Lower lobe of right lung (tissue), 2 donors: ENCODE measurements at places on chromosomes 6 and 20. TPM values are rescaled to one million over a fixed set of nuclear protein-coding genes. Genes with fewer than 3 reads are reported as not detected.

DNA sequence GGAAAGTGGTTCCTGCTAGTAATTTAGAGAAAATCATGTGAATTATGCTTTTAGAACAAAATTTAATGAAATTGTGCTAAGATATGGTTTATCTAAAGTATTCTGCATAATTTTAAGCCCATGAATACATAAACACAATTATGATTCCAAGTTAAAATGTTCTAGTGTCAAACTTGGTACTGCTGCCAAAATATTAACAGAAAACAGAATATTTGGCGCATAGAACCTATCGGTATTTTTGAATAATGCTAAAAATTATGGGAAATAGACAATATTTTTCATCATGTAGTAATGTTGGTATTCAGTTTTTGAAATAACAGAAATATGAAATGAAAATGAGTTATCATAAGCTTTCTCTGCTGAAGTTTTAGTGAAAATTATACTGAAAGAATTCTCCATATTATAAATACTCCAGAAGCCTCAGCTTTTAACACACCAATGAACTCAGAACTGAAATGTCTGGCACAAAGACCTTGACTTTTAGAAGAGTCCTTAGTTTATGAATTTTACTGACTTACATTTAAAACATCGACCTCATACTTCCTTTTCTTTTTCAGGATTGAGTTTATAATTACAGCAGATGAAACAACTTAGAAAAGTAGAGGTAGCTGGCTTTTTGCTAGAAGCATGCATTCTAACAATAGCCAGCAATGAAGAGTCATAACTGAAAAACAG lies 1192.3 kb upstream of the GJE1 start:
- DNase-seq, result no peak

DNA sequence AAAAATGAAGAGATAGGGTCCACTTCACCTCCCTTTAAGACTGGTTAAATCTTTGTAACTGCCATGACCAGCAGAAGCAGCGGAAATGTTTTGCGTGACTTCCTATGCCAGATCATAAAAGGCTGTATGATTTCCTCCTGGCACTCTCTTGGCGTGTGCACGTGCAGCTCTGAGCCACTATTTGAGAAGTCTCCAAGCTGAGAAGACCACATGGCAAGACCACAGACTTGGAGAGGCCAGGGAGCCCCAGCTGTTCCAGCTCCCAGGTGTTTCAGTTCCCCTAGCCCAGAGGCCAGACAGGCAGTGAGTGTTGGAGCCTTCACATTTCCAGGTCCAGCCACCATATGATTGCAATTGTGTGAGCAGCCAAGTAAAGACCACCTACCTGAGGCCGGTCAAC lies 259.3 kb upstream of the RIN2 start:
- DNase-seq, result no peak

- no peak for DNase-seq
Measured at GRCh38 chr6:85484948-85485347, 35.1 kb downstream of the NT5E start.

GRCh38 chr6:166307082-166308032 lies 835 bp downstream of the PRR18 start:
- no peak for DNase-seq

DNA sequence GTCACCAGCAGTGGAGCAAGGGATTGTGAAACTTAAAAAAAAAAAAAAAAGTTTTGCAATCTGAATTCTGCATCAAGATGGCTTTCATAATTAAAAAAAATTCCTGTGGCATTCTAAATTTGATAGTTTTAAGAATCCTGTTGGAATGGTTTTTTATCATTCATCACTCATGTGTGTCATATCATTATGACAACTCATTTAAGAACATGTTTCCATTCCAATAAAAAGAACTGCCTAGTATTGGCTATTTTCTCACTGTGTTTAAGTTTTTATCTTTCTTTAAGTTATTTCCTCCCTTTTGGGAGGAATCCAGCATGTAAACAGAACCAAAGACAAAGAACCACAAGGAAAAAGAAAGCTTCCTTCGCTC lies 26.2 kb upstream of the RHAG start:
- DNase-seq, result no peak

The RPP40 gene
- total RNA-seq, result 2.5 TPM

DNA sequence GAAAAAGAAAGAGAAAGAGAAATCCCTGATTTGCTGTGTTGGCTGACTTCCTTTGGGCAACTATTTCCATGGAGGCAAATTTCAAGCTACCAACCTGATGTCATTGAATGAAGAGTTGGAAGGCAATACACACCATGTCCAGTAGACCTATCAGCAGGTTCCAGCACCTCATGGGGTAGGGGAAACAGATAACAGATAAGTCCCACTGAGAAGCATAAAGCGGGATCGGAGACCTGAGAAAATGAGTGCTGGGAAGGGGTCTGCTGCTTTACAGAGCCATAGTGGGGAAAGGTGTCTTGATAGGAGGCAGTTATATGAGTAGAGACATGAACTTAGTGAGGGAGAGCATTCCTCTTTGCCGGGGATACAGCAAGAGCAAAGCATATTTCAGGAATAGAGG lies 244.9 kb downstream of the PLCB1 start:
- DNase-seq, result no peak

- DNase-seq, result no peak
Measured at GRCh38 chr6:15661853-15662325, 939 bp downstream of the DTNBP1 start.

- no peak for DNase-seq
Measured at GRCh38 chr20:61299104-61299503, 47.0 kb downstream of the CDH4 start.

The TCP11 gene
- not detected for total RNA-seq

DNA sequence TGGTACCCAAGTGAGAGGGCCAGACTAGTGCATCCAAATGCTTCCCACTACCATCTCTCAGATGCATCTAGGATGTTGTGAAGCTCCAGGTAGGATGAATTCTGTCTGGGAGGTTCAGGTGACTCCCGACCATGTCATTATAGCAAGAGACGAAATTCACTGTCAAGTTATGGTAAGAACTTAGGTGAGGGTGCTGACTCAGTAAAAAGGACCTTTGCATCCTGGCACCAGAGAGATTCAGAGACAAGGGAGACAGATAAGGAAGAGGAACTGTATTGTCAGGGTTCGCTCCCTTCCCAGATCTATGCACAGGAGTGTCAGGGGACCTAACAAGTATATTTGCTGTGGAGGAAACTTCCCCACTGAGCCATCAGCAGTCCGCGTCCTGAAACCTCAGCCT lies 11.2 kb upstream of the PRIM2 start:
- DNase-seq, result no peak

DNA sequence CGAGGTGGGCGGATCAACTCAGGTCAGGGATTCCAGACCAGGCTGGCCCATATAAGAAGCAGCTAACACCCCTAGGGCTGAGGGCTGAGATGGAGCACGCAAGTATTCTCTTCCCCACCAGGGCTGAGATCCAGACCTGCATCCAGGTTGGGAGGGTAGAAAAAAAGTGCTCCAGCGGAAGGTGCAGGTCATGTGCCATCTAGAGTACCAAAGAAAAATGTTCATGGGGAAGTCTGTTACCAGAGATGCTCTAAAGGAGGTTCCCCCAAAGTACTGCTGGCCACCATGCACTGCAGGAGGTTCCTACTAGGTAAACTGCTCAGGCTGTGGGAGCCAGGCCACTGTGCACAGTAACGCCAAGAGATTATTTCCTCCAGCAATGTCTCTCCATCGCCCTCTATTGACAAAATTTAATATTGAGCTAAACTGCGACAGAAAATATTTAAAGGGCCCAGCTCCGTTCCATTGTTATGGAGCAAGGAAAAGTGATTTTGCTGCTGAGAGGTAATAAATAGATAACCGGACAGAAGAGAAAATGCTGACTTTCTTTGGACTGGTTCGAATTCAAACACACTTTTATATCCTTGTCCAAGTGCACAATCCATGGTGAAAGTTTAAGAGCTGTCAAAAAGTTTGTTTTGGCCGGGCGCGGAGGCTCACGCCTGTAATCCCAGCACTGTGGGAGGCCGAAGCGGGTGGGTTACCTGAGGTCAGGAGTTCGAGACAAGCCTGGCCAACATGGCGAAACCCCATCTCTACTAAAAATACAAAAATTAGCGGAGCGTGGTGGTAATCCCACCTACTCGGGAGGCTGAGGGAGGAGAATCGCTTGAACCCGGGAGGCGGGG lies 159.9 kb downstream of the OR2B2 start:
- peak; percentile 60 for DNase-seq

- no peak for DNase-seq
Measured at GRCh38 chr6:25671652-25672051, 19.6 kb downstream of the SCGN start.

The LGSN gene
- 1.7 TPM for total RNA-seq

DNA sequence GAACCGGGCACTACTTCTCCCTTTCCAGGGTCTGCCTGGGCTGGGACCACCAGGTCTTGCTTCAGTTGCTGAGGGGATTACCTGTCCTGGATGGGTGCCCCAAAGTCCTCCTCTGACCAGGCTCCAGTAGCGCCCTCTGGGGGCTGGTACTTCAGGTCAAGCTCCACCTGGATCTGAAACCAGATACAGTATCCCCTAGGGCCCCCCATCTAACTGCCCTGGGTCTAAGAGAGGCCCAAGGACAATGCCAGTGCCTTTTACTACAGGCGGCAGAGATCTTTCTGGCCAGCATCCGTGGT lies 11.2 kb upstream of the SPAG4 start:
- no peak for DNase-seq

GRCh38 chr20:5658912-5659345 lies 91.3 kb upstream of the SHLD1 start:
- DNase-seq, result peak; percentile 70

GRCh38 chr20:53517146-53517545 lies 76.5 kb downstream of the ZNF217 start:
- DNase-seq, result no peak

- no peak for DNase-seq
Measured at GRCh38 chr6:153942361-153942760, 96.7 kb upstream of the OPRM1 start.

The PRSS35 gene
- 0.59 TPM for total RNA-seq

DNA sequence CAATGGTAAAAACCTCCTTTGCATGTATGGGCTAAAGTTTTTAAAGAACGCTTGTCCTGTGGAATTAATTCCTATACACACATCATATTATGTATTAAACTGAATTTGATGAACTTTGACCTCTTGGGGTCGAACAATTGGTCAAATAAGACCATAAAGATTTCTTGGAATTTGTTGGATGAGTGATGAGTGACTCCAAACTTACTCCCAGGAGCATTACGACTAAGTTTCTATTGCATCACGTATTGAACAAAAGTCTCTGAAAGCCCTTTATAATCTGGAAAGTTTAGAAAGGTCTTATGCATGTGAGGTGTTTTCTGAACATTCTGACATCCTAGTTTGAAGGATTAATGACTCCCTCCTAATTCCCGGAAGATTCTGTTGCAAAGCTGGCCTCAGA lies 126.9 kb upstream of the BMP5 start:
- no peak for DNase-seq

DNA sequence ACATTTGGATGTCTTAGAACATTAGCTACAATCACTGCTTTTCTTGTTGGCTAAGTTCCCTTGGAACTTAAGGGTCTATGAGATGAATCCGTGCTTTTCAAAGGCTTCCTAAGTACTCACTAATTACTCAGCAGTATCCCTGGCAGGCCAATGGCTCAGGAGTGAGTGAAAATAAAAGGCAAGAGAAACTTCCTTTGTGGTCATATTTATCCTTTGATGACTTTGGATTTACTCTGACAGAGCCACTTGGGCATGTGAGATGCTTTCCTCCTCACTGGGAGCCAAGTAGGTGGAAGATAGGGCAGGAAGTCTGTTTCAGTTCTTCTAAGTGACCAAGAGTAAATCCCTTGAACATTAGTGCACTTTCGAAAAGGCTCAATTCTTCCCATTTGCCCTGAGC lies 224.3 kb upstream of the FOXA2 start:
- no peak for DNase-seq

- no peak for DNase-seq
Measured at GRCh38 chr6:167799033-167799821, 27.5 kb upstream of the AFDN start.

The CD93 gene
- total RNA-seq, result 99.7 TPM

The CCN5 gene
- total RNA-seq, result 42.3 TPM

The BMP5 gene
- total RNA-seq, result 13.3 TPM

DNA sequence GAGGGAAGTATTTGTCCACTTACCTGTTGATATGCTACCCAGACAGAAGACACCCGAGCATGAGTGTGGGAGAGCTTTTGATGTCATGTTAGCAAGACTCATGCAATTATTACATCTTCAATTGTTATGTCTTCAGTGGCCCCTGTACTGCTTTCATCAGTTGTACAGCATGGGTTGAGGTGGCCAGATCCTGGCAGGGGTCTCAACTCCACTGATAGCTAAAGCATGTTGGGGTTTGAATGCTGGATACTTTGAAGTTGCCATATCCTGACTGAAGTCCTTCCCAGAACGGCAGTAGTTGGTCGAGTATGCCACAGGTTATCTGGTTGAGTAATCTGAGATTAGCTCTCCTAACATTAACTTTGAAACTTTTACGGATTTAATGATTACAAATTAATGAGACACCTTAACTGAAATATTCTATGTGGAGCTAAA lies 46.7 kb downstream of the LRRN4 start:
- DNase-seq, result no peak

- no peak for DNase-seq
Measured at GRCh38 chr20:7841971-7842310, 98.3 kb downstream of the HAO1 start.

GRCh38 chr20:43293068-43293786 lies 103.5 kb upstream of the PTPRT start:
- no peak for DNase-seq

DNA sequence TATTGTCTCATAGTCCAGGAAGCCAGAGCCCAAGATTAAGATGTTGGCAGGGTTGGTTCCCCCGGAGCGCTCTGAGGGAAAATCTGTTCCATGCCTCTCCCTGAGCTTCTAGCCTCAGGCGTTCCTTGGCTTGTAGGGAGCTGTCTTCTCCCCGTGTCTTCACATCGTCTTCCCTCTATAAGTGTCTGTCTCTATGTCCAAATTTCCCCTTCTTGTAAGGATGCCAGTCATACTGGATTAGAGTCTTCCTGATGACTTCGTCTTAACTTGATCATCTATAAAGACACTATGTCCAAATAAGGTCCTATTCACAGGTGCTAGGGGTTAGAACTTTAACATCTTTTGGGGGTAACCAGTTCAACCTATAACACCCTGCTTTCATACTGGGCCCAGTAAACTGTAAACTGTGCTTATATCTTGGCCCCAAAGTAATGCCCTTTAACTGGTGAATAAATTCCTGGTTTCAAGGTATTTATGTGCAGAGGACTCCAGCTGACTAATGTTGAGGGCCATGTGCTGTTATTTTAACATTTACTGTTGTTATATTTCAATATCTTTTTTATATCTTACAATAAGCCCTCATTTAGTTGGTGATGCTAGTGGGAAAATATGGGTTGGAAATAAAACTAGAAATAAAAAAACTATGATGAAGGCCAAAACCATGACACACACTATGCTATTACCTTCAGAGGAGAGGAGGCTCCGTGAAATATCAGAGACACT lies 101.7 kb upstream of the IYD start:
- no peak for DNase-seq
